Upper lobe of right lung (tissue), 1 donor: ENCODE measurements at places on chromosomes 2 and 18. TPM values are rescaled to one million over a fixed set of nuclear protein-coding genes. Genes with fewer than 3 reads are reported as not detected.

- no peak for DNase-seq
- no peak overlapping the region for H3K27ac ChIP-seq
- H3K27me3 ChIP-seq: no peaks in the 10 kb centered on the region
- peaks cover 12% of the 10 kb centered on the region for H3K4me1 ChIP-seq
- no peak overlapping the region for H3K4me3 ChIP-seq
- H3K36me3 ChIP-seq: no peaks in the 10 kb centered on the region
Measured at GRCh38 chr2:101106453-101107181, 44.6 kb downstream of the TBC1D8 start.

DNA sequence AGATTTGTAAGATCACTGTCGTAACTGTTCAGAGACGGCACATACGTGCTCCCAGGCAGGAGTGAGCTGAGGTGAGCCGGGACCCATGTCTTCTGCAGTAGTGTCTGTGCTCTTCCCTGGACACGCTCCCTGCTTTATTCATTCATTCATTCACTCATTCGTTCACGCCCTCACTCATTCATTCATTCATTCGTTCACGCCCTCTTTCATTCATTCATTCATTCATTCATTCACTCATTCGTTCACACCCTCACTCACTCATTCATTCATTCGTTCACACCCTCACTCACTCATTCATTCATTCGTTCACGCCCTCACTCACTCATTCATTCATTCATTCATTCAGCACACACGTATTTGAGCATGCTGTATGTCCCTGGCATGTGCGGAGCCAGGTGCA is 207.0 kb downstream of the GLI2 start:
- H3K4me3 ChIP-seq: no peak overlapping the region
- H3K36me3 ChIP-seq: no peaks in the 10 kb centered on the region
- H3K27ac ChIP-seq: no peak overlapping the region
- peaks cover 6% of the 10 kb centered on the region for H3K4me1 ChIP-seq

DNA sequence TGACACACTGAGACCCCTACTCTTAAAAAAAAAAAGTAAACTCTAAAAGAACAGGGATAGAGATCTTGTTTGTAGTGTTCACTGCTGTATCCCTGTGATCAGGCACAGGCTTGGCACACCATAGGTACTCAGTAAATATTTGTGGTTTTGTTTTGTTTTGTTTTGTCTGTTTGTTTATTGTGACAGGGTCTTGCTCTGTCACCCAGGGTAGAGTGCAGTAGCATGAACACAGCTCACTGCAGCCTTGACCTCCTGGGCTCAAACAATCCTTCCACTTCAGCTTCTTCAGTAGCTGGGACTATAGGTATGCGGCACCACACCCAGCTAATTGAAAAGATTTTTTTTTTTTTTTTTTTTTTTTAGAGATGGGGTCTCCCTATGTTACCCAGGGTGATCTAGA is 3.4 kb downstream of the FKBP1B start:
- H3K27me3 ChIP-seq: no peaks in the 10 kb centered on the region
- no peak for DNase-seq
- H3K4me3 ChIP-seq: no peak overlapping the region
- peaks cover 9% of the 10 kb centered on the region for H3K4me1 ChIP-seq
- no peaks in the 10 kb centered on the region for H3K36me3 ChIP-seq

GRCh38 chr18:21593540-21594257 is 6.8 kb downstream of the ESCO1 start:
- H3K4me3 ChIP-seq: no peak overlapping the region
- no peaks in the 10 kb centered on the region for H3K36me3 ChIP-seq
- DNase-seq: no peak

GRCh38 chr18:68940039-68940438 is 142.2 kb downstream of the CCDC102B start:
- no peak overlapping the region for H3K27ac ChIP-seq
- no peak overlapping the region for H3K4me3 ChIP-seq
- H3K36me3 ChIP-seq: no peaks in the 10 kb centered on the region
- H3K27me3 ChIP-seq: no peaks in the 10 kb centered on the region

DNA sequence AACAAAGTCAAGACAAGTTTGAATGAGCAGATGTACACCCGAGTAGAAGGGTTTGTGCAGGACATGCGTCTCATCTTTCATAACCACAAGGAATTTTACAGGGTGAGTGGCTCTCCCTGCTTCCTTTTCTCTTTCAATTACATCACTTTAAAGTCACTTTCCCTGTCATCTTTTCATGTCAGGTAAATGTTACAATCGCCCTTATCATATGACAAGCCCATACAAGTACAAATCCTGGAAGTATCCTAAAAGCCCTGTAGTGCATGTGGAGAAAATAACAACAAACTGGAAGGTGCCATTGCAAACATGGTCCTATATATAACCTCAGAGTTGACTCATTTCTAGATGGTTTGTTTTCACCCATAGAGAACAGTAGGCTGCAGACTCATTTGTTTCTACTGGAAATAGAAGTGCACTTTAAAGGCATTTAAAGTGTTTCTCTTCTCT is 126.0 kb downstream of the SP100 start:
- H3K36me3 ChIP-seq: peaks cover 32% of the 10 kb centered on the region
- no peak overlapping the region for H3K27ac ChIP-seq
- DNase-seq: no peak

DNA sequence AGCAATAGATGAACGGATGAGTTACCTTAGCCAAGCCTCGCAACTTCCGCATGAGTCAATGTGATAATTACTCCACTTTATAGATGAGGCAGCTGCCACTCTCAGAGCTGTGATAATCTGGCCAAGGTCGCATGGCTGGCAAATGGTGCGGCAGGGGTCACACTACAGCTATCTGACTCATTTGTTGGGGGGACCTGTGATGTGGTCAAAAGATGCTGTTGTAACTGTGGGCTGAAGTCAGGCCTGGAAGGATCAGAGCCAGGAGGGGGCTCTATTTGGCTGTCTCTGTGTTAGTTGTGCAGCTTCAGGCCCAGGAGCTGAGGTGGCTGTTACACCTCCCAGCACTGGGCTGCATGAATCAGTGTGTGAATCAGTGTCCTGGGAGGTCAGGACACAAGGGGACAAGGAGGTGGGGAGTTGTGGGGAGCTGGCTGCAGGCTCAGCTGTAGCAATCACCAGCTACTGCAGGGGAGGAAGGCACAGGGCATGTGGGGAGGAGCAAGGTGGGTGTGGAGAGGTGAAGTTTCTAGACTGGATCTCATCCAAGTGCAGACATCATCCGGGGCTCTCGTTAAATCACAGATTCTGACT is 33.1 kb downstream of the NGEF start:
- H3K4me1 ChIP-seq: no peaks in the 10 kb centered on the region
- H3K27me3 ChIP-seq: peaks cover 15% of the 10 kb centered on the region
- H3K36me3 ChIP-seq: no peaks in the 10 kb centered on the region
- H3K4me3 ChIP-seq: no peak overlapping the region

- no peaks in the 10 kb centered on the region for H3K36me3 ChIP-seq
- no peak overlapping the region for H3K4me3 ChIP-seq
Measured at GRCh38 chr2:205461169-205461568, 221.1 kb upstream of the NRP2 start.

Gene MEP1B
- total RNA-seq: not detected

Gene ANKRD30BL
- not detected for total RNA-seq

GRCh38 chr2:218010984-218011652 is 8.3 kb upstream of the TNS1 start:
- no peak for DNase-seq
- H3K4me3 ChIP-seq: no peak overlapping the region

Gene FOXI3
- total RNA-seq: not detected

DNA sequence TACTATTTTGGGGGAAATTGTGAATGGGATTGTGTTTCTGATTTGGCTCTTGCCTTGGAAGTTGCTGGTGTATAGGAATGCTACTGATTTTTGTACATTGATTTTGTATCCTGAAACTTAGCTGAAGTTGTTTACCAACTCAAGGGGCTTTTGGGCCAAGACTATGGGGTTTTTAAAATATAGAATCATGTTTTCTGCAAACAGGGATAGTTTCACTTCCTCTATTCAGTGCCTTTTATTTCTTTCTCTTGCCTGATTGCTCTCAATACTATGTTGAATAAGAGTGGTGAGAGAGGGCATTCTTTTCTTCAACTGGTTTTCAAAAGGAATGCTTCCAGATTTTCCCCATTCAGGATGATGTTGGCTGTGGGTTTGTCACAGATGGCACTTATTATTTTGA is 1383.8 kb upstream of the ACVR2A start:
- no peak overlapping the region for H3K27ac ChIP-seq
- no peaks in the 10 kb centered on the region for H3K4me1 ChIP-seq
- no peak overlapping the region for H3K4me3 ChIP-seq

- no peak overlapping the region for H3K4me3 ChIP-seq
- no peaks in the 10 kb centered on the region for H3K36me3 ChIP-seq
- no peak overlapping the region for H3K27ac ChIP-seq
Measured at GRCh38 chr2:178068823-178069454, 3.6 kb downstream of the PDE11A start.

DNA sequence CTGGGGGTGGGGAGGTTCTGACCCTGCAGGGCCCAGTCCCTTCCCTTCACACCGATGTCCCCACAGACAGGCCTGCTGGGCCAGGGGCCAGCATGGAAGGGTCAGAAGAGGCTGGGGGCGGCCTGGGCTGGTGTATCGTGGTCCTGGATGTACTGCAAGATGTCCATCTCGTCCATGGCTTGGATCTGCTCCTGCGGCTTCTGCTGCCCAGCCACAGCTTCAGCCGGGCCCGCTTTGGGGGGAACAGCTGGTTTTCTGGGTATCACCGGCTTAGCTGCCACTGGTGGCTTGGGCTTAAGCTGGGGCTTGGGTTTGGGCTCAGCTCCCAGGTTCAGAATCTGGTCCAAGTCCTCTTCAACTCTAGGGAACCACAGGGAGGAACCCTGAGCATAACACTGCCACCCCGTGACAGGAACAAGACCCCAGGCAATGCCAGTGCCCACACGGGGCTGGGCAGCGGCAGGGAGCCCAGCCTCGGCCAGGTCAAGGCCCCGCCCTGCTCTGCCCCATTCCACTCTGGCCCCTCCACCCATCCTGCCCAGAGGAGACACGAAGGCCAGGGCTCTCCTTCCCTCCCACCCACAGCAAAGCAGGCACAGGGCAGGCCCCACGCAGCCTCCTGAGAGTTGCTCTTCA is 31.9 kb downstream of the HS1BP3 start:
- H3K27ac ChIP-seq: peak overlapping the region; percentile 95
- H3K27me3 ChIP-seq: no peaks in the 10 kb centered on the region
- H3K4me1 ChIP-seq: peaks cover 60% of the 10 kb centered on the region
- peak; percentile 62 for DNase-seq
- peaks cover 46% of the 10 kb centered on the region for H3K36me3 ChIP-seq

DNA sequence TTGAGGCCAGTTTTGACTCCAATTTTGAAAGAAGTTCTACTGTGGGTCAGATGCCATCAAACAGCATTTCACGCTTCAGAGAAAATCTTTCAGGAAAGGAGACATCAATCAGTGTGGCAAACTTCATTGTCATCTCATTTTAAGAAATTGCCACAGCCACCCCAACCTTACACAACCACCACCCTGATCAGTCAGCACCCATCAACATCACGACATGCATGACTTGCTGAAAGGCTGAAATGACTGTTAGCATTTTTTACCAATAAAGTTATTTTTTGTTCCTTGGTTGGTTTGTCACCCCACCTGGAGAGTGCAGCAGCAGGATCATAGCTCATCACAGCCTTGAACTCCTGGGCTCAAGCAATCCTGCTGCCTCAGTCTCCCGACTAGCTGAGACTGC is 10.4 kb downstream of the DNAJC10 start:
- no peak for DNase-seq
- no peaks in the 10 kb centered on the region for H3K4me1 ChIP-seq
- H3K4me3 ChIP-seq: no peak overlapping the region
- peaks cover 53% of the 10 kb centered on the region for H3K36me3 ChIP-seq

DNA sequence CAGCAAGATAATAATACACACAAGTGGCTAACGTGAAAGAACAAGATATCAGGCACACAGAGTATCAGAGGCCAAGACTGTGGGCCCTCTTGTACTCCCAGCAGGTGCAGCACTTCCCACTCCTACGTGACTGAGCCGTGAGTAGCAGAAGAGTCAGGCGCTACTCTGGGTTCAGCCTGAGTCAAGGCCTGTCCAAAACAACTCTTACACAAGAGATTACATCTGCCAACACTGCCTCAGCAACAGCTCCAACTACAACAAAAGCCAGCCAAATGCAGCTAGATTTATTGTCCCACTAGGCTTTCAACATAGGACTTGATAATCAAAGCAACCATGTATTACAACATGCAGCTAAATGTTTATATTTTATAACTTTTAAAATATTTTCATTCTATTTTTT is 56.2 kb downstream of the ITSN2 start:
- H3K36me3 ChIP-seq: peaks cover 73% of the 10 kb centered on the region
- peak; percentile 70 for DNase-seq
- H3K4me3 ChIP-seq: no peak overlapping the region
- H3K4me1 ChIP-seq: peaks cover 6% of the 10 kb centered on the region
- no peaks in the 10 kb centered on the region for H3K27me3 ChIP-seq
- H3K27ac ChIP-seq: peak overlapping the region; percentile 32

Gene UGT1A5
- total RNA-seq: not detected
